Suprapubic skin (tissue), 4 donors: ENCODE measurements at places on chromosomes 11 and 22.

DNA sequence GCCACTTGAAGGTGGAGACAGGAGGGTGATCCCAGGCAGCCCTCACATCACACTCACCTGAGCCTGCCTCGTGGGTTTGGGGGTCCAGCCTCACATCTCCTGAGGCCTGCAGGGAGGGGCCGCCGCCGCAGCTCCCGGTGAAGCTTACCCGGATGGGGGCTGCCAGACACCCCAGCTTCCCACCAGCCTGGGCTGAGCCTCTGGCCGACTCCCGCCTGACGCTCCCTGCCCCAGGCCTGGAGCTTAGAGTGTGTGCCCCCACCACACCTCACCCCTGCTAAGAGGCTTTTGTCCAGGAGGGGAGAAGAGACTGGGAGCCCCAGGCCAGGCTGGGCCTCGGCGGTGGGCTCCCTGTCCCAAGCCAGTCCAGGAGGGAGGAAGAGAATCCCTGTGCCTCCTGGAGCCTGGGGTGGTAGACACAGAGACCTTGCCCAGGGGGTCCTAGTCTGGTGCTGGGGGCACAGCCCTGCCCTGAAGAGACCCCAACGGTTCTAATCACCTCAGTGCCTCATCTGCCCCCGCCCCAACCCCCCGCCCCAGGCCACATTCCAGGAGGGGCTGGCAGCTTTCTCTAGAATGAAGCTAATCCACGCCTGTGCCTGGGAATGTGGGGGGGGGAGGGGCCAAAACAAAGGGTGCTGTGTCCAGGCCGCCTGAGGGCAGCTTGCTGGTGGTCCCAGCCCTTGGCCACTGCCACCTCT lies at the start of gene SLC16A8:
Gene SLC16A8 (minus strand): TSS at position 254 of the 701 bp plus-strand sequence. CDS start 1,311 bp downstream, outside the sequence.
- DNase-seq, result no peak

DNA sequence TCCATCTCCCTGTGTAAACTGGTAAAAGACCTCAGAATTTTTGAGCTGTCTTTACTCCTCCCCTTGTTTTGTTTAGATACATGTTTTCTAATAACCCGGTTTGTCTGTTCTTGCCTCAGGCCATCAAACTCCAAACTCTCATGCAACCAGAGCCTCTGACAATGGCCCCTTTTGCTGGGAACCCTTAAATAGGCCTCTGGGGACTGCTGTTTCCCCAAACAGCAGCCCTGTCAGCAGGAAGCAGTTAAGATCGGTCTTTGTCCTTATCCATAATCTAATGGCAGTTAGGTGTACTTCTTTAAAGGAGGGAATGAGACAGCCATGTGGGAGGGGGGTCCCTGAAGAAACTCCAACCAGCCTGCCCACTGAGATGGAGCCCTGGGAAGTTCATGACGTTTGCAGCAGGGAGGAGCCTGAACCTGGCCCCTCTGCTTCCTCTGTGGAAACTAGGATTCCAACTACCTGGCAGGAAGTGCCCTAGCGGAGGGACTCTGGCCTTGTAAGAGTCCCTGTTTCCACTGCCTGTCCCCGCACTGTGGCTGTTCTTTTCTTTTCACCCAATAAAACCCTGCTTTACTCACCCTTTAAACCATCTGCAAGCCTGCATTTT lies 1354.4 kb downstream of the LRRC4C start:
- no peak for DNase-seq

DNA sequence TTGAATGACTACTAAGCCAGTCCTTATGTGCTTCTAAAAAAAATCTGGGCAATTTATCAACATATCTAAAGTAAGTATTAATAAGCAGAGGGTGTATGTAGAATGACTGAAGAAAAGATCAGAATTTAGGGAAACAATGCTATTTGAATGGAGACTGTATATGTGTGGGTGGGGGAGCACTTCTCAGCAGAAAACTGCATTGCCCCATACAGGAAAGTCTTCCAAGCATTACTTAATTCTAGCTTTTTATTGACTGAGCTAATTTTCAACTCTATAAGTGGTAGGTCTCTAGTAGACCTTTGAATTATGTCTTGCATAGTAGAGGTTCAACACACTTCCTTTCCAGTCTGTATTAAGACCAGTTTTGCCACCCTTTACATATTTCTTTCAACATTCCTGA lies 41.7 kb downstream of the CASP12 start:
- DNase-seq, result no peak

DNA sequence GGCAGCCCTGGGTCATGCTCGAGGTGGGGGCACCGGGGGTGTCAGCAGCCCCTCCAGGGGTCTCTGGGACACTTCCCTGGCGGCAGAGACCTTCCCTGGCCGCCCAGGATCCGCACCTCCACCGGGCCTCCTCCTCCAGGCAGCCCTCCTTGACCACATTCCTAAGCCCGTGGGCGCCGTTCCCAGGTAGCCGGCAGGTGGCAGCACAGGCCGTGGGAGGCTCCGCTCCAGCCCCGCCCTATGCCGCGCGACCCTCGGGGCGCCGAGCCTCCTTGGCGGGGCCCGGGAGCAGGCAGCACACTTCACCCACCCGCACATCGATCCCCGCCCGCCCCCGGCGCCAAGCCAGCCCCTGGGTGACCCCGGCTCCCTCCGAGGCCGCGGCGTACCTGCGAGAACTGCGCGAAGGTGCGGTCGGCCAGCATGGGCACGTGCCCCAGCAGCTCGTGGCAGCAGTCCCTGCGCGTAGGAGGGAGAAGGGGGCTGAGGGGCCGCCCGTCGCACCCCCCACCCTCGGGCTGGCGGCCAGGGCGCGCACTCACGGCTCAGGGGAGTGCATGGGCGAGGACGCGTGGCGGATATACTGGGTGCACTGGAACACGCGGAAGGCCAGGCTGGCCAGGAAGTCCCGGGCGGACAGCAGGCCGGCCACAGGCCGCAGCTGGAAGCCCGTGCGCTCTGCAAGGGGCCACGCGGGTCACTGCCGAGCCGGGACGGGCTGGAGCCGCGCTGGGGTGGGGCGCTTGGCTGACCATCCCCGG lies 5.3 kb upstream of the INS start:
- no peak for DNase-seq

GRCh38 chr11:61367406-61367805 lies 5.2 kb downstream of the TMEM138 start:
- no peak for DNase-seq

DNA sequence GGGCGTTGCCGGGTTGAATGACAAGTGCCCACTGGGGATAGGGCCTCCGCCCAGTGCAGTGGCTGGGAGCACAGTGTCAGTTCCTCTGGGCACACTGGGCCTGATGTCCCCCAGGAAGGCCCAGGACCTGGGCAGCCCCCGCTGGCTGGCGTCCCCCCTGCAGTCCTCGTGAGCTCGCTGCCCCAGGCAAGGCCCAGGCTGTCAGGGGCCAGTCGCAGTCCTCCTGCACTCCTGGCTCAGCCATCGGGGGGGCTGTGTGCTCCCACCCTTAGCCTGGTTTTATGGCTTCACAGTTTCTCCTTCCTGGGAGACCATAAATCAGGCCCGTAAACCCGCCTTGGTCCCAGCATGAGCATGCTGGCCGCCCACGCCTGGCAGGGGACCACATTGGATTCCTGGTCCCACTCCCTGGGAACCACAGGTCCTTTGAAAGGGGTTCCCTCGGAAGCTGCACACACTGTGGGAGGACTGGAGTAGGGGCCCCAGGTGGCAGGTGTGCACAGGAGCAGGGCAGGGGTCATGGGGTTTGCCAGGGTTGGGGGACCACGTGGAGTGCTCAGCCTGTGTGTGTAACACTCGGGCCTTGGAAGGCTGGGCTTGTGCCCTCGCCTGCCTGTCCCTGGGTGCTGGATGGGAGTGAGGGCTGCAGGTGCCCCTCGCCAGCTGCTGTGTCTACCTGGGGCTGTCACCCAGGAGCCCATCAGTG lies 113.6 kb downstream of the KCNQ1OT1 start:
- DNase-seq, result peak; percentile 56

GRCh38 chr11:63719001-63719400 lies 37.7 kb downstream of the RTN3 start:
- no peak for DNase-seq

GRCh38 chr11:107549253-107549953 lies 16.1 kb downstream of the ALKBH8 start:
- DNase-seq, result no peak

GRCh38 chr11:109405671-109406070 lies 16.3 kb upstream of the C11orf87 start:
- no peak for DNase-seq

DNA sequence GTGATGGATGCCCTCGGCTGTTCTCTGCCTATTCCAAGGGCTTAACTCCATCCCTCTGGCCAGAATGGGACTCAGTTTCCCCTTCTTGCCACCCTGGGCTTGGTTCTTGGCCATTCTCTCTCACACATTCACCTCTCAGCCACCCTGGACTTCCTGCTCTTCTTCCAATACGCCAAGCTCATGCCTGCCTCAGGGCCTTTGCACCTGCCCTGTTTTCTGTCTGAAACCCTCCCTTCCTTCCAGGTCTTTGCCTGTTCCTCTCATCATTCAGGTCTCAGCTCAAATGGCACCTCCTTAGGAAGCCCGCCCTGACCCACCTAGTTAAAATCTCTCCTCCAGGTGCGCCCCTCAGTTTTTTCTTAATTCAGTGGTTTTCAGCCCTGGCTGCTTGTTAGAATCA lies 76.6 kb upstream of the TP53I11 start:
- DNase-seq, result no peak

- no peak for DNase-seq
Measured at GRCh38 chr22:45460288-45461109, 42.2 kb upstream of the FBLN1 start.

DNA sequence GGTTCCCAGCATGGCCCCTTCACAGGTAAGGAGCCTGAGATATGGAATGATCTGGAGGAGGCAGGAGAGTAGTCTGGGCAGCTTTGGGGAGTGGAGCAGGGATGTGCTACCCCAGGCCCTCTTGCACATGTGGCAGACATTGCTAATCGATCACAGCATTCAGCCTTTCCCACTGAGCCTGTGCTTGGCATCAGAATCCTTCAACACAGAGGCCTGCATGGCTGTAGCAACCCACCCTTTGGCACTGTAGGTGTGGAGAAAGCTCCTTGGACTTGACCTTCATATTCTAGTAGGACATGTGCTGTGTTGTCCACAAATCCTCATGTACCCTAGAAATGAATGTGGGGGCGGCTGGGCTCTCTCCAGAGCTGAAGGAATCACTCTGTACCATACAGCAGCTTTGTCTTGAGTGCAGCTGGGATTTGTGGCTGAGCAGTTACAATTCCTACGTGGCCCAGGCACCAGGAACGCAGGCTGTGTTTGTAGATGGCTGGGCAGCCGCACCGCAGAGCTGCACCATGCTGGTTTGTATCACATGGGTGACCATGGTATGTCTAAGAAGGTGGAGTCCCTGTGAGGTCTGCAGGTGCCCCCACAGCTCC lies 21.8 kb upstream of the PPP6R3 start:
- DNase-seq, result no peak

DNA sequence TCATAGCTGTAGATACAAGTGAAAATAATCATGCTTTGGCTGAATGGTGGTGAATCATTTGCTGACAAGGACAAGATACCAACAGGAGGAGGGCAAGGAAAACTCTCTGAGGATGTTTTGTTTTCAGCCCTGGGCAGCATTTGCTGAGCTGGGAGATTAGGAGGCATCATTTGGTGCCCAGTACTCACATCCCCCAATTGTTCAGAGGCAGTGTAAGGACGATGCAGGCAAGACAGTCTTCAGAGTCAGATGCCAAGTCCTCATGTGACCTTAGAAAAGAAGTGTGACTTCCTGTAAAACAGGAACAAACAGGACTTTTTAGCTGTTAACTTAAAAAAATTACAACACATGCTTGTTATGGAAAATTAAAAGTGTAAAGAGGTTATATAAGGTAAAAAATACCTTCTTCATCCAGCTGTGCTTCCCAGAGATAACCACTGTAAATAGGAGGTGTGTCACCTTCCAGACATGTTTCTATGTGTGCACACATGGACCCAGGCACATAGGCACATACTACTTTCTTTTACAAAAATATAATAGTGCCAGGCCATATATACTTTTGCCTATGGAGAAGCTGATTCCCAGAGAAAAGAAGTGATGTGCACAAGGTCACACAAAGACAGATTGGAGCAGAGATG lies 18.0 kb downstream of the CNTF start:
- DNase-seq, result no peak

DNA sequence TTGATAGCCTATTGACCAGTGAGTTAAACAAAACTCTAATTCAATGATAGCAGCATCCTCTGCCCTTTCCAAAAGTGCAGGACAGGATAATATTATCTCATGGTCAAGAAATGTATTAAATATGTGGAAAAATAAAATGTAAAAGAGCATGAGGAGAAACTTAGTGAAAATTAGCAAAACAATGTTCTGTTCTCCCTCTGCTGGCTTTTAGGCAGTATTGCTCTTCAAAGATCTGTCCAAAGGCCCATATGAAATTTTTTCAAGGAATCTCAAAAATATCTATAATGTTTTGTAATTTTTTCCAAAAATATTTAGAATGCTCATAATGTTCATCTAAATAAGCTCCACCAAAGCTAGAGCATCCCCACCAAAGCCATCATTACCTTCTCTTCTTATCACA lies 8.3 kb upstream of the ARL14EP start:
- DNase-seq, result no peak

- no peak for DNase-seq
Measured at GRCh38 chr11:16052750-16053149, 303.6 kb downstream of the SOX6 start.

DNA sequence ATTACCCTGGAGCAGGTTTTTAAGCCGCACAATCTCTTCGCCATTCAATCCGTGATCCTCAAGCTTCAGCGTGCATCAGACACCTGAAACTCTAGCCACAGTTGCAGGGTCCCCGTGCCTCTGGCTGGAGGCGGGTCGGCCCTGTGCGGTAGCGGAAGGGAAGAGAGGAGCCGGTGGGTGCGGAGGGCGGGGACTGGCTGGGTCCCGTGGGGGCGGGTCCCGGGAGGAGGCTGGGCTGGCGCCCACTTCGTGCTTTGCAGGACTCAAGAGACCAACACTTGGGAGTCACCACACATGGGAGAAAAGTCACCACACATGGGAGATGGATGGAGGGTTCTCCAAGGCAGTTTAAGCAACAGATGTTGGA lies 772 bp downstream of the C22orf15 start:
- no peak for DNase-seq

DNA sequence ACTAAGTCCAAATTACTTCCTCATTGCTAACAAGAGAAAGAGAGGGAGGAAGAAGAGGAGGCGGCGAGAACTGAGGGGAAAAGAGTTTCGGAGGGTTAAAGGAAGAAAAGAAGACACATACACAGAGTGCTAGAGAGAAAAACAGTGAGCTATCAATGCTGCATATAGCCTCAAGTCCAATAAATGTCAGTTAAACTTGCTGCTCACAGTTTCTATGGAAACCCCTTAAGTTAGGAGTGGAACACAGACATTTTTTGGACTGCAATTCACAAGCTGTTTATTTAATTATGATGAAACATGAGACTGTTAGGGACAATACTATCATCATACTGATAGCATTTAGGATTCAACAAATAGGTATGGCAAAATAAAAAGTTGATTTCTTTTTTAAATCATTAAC lies 1320.4 kb downstream of the LRRC4C start:
- no peak for DNase-seq
